ENCODE measurements at places on chromosomes 16 and 17. TPM values are rescaled to one million over a fixed set of nuclear protein-coding genes. Genes with fewer than 3 reads are reported as not detected.

DNA sequence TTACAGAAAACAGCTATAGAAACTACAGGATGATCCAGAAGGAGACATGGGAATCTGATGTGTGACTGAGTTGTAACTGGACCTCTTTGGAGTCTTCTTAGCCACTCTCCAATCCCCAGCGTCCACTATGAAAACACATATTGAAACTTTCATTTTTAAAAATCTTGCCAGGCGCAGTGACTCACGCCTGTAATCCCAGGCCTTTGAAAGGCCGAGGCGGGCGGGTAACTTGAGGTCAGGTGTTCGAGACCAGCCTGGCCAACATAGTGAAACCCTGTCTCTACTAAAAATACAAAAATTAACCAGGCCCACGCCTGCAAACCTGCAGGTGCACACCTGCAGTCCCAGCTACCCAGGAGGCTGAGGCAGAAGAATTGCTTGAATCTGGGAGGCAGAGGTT, 53.3 kb downstream of the HIC1 start:
- DNase-seq = no peak

- DNase-seq = no peak
These were observed 607.3 kb upstream of the GOT2 start for GRCh38 chr16:59341368-59341767.

DNA sequence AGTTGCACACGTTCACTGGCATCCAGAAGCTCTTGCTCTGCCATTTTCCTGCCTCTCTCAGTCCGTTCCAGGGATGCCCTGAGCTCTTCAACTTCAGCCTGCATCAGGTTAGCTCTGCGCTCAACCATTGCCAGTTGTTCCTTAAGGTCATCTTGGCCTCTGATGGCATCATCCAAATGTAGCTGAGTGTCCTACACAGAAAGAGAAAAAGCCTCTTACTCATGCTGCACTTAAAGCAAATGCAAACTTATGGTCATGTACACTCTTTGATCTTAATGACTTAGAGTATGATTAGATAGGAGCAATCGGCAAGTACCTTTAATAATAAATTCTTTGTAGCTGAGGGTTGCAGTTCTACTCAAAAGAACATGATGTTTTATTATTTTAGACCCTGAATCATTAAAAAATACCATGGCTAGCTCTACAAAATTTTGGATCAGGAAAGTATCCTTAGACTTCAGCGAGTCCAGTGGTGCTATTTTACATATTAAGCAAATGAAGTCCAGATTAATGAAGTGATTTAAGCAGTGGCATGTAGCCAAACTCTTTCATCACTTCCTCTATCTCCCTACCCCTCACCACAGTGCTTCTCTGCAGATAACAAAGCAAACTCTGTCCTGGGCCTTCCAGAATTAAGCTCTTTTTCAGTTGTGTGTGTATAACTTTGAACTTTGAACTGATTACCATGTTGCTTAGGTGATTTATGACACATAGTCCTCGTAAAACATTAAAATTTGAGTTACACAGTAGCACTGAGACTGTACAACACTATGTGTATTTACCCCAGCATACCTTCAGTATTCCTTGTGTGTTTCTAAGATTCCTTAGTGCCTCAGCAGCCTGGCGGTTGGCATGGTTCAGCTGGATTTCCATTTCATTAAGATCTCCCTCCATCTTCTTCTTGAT, 22.1 kb downstream of the MYH4 start:
- no peak for DNase-seq

DNA sequence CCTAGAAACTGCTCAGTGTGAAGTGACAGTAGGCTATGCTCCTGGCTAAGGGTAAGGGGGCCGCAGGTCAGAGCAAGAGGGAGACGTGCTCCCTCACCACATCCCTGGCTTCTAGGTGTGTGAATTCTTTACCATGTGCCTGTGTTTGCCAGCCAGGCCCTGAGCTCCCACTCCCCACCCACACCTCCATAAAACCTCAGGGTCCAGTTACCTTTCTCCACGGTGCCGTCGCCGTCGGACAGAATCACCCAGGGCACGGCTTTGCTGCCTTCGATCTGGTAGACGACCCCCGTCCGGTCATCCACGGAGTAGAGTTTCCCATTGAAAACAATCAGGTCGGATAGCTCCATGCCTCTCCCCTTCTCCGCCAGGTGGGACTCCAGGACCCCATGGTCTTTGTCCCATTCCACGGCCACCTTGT, 12.8 kb downstream of the CANT1 start:
- peak; percentile 82 for DNase-seq

The STX8 gene
- 95.8 TPM for total RNA-seq

GRCh38 chr17:6924208-6924607, 71.6 kb upstream of the ALOX12 start:
- DNase-seq = no peak

The PTX4 gene
- total RNA-seq = not detected

GRCh38 chr16:57935904-57936303, 35.0 kb downstream of the CNGB1 start:
- DNase-seq = no peak

GRCh38 chr17:75288770-75289114, 491 bp downstream of the SLC25A19 start:
- DNase-seq = no peak

The STH gene
- not detected for total RNA-seq

The G6PC3 gene
- 23.5 TPM for total RNA-seq

The ABCC12 gene
- total RNA-seq = not detected

The ADPRM gene
- 22.1 TPM for total RNA-seq

The SLC22A31 gene
- total RNA-seq = not detected

GRCh38 chr17:38658741-38659345, 15.9 kb downstream of the EPOP start:
- peak; percentile 68 for DNase-seq

GRCh38 chr17:45759761-45760160, 24.4 kb upstream of the CRHR1 start:
- no peak for DNase-seq

DNA sequence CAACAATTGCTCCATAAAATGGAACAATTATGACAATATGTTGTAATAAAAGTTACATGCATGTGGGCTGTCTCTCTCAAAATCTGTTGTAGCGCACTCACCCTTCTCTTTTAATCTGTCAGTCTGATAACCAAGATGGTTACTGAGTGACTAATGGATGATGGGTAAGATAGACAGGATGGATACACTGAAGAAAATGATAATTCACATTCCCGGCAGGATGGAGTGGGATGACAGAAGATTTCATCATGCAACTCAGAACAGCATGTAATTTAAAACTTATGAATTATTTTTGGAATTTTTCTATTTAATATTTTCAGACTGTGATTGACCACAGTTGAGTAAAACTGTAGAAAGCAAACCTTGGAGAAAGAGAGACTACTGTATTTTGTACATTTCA, 30.5 kb downstream of the CDH13 start:
- DNase-seq = no peak

DNA sequence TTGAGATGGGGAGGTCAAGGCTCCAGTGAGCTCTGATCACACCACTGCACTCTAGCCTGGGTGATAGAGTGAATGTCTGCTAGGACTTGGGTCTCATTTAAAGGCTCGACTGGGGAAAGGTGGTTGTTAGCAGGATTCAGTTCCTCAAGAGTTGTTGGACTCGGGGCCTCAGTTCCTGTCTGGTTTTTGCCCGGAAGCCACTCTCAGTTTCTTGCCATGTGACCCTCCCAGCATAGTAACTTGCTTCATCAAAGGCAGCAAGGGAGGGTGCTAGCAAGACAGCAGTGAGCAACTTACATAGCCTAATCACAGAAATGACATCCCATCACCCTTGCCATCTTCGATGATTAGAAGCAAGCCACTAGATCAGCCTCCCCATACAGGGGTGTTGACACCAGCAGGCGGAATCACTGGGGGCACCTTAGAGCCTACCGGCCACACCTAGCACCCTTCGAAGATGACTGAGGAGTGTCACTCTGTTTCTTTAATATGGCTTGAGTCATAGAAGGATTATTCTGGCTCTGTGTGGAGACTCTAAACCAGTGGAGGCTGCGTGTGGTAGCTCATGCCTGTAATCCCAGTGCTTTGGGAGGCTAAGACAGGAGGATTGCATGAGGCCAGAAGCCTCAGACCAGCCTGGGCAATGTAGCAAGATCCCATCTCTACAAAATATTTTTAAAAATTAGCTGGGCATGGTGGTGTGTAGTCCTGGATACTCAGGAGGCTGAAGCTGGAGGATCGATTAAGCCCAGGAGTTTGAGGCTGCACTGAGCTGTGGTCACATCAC, 13.2 kb upstream of the SCNN1B start:
- no peak for DNase-seq

The CCL8 gene
- total RNA-seq = 0.36 TPM

The PMFBP1 gene
- total RNA-seq = 0.59 TPM

- DNase-seq = no peak
These were observed 5.8 kb downstream of the TRIM25 start for GRCh38 chr17:56908001-56908542.

GRCh38 chr16:87344931-87345631, 27.9 kb upstream of the C16orf95 start:
- DNase-seq = no peak

DNA sequence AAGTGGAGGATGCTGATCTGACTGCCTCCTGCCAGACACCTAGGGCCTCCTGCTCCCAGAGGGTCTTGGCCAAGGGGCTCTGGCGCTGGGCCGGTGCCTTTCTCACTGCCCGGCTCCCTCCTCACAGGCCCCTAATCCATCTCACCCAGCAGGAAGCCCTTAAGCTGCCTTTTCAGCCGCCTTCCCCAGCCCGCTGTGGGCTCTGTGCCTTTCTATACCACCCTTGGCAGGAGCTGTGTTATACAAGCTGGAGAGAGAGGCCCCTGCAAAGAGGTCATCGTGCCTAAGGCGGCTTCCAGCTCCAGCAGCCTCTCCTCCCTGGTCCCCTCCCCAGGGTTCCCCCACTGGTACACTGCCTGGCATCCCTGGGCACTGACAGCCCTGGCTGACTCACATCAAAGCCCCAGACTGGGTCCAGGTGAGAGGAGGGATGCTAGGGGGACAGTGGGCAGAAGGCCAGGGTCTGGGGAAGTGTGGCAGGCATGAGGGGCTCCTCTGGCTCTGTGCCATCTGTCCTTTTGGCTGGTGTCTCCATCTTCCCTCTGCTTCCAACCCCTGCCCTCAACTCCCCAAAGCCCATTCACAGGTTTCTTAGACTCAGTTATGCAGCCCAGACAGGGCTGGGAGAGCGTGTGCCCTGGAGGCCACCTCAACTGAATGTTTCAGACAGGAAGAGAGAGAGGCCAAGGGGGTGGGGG, 15.3 kb upstream of the FZD2 start:
- DNase-seq = no peak

DNA sequence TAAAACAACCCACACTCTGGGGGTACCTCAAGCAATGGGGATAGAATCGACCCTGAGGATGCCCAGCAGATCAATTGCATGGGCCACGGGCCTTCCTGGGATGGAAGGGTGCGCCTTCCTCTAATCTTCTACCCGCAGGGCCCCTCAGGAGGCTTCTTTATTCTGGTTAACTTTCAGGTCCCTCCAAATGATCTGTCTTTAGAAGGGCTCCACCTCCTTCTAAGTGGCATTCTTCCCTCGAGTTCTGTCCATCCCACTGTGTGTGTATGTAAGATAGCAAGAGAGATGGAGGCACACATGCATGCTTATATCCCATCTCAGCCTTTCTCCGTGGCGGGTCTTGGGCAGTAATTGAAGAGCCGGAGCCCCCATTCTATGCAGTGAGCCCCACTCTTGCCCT, 125.7 kb downstream of the MRM1 start:
- DNase-seq = no peak
